ENCODE measurements at places on chromosomes 3 and 15.

GRCh38 chr15:45378913-45379262 is 544 bp upstream of the GATM start:
- H3K27ac ChIP-seq, result peak overlapping the region; percentile 80
- no peaks in the 10 kb centered on the region for H3K27me3 ChIP-seq
- H3K4me3 ChIP-seq, result peak overlapping the region; percentile 60
- DNase-seq, result no peak
- H3K36me3 ChIP-seq, result no peaks in the 10 kb centered on the region

GRCh38 chr15:67083135-67083762 is 17.8 kb downstream of the SMAD3 start:
- no peak overlapping the region for H3K4me3 ChIP-seq
- H3K36me3 ChIP-seq, result no peaks in the 10 kb centered on the region
- no peak overlapping the region for H3K27ac ChIP-seq

DNA sequence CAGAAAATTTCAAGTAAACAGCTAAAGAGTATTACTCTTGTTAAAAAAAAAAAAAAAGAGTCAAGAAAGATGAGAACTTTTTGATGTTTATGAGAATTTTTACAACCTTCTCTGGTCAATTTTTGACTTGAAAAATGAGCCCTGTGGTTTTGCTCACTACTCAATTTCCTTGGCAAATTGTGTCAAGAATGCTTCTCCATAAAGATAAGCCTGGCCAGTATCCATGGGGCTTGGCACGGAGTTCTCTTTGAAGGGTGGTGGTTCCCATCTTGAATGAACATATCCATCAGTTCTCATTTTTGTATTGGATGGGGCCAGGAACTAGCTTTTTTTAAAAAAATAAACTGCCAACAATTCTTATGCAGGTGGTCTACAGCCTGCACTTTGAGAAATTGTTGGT is 179.9 kb downstream of the RYR3 start:
- H3K4me1 ChIP-seq, result no peaks in the 10 kb centered on the region
- no peak overlapping the region for H3K27ac ChIP-seq

GRCh38 chr3:153973722-153974265 is 147.4 kb upstream of the ARHGEF26 start:
- H3K27me3 ChIP-seq, result no peaks in the 10 kb centered on the region
- H3K27ac ChIP-seq, result no peak overlapping the region
- H3K4me3 ChIP-seq, result no peak overlapping the region
- DNase-seq, result no peak
- no peaks in the 10 kb centered on the region for H3K4me1 ChIP-seq

- no peak for DNase-seq
- H3K27me3 ChIP-seq, result no peaks in the 10 kb centered on the region
- H3K4me1 ChIP-seq, result no peaks in the 10 kb centered on the region
- no peaks in the 10 kb centered on the region for H3K36me3 ChIP-seq
These were observed 35.3 kb upstream of the ABHD10 start for GRCh38 chr3:111943533-111943932.

DNA sequence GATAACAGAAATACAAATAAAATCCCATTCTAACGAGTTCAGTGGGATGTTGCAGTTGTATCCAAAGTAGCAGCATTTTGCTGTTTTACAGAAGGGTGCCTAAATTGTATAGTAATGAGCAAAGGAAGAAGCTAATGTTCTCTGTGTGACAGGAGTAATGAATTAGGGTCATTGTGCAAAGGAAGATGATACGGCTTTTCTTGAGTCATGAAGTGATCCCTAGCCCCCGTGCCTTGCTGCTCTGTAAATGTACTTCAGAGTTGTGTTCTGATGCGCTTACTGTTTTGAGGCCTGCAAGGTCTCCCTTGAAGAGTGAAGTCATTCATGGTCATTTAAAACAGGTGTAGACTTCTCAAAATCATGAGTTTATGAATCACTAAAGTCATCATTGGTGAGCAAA is 37.9 kb downstream of the ATP1B3 start:
- no peak for DNase-seq

- H3K4me3 ChIP-seq, result peak overlapping the region; percentile 95
- H3K27me3 ChIP-seq, result no peaks in the 10 kb centered on the region
- peaks cover 35% of the 10 kb centered on the region for H3K4me1 ChIP-seq
- peak overlapping the region; percentile 36 for H3K27ac ChIP-seq
- H3K36me3 ChIP-seq, result no peaks in the 10 kb centered on the region
- DNase-seq, result no peak
These were observed 1.8 kb downstream of the STAG1 start for GRCh38 chr3:136750209-136750896.

DNA sequence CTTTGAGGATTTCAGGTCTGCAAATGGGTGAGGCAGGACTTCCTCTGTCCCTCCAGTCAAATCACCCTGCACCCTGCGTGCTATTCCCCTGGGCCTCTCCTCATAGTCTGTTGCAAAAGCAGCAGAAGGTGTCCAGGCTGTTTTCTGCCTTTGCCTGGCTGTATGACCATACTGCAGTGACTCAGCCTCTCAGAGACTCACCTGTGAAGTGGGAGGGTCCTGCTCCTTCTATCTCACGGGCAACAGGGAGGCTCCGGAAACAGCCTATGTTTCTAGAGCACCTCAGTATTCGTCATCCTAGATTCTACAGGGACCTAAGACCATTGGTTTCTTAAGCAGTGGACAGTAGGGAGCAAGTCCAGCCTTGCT is 216.4 kb downstream of the TLE3 start:
- no peak overlapping the region for H3K27ac ChIP-seq
- no peaks in the 10 kb centered on the region for H3K4me1 ChIP-seq
- no peaks in the 10 kb centered on the region for H3K36me3 ChIP-seq
- no peak for DNase-seq
- H3K27me3 ChIP-seq, result no peaks in the 10 kb centered on the region
- no peak overlapping the region for H3K4me3 ChIP-seq

- H3K36me3 ChIP-seq, result no peaks in the 10 kb centered on the region
- H3K27ac ChIP-seq, result no peak overlapping the region
- H3K4me1 ChIP-seq, result no peaks in the 10 kb centered on the region
- no peak overlapping the region for H3K4me3 ChIP-seq
These were observed 212.4 kb upstream of the ZBTB20 start for GRCh38 chr3:115359536-115359935.

GRCh38 chr3:47852604-47853602 is 50.0 kb downstream of the DHX30 start:
- H3K27ac ChIP-seq, result no peak overlapping the region
- no peak overlapping the region for H3K4me3 ChIP-seq
- peaks cover 95% of the 10 kb centered on the region for H3K36me3 ChIP-seq
- H3K27me3 ChIP-seq, result no peaks in the 10 kb centered on the region

GRCh38 chr3:167837466-167837865 is 101.9 kb downstream of the SERPINI1 start:
- no peak for DNase-seq
- no peak overlapping the region for H3K4me3 ChIP-seq
- H3K27me3 ChIP-seq, result no peaks in the 10 kb centered on the region
- H3K27ac ChIP-seq, result no peak overlapping the region
- H3K36me3 ChIP-seq, result no peaks in the 10 kb centered on the region
- H3K4me1 ChIP-seq, result no peaks in the 10 kb centered on the region

GRCh38 chr3:73964818-73965217 is 340.1 kb upstream of the PDZRN3 start:
- no peak overlapping the region for H3K27ac ChIP-seq
- no peak overlapping the region for H3K4me3 ChIP-seq
- no peaks in the 10 kb centered on the region for H3K27me3 ChIP-seq
- DNase-seq, result no peak
- H3K4me1 ChIP-seq, result no peaks in the 10 kb centered on the region

- H3K27me3 ChIP-seq, result no peaks in the 10 kb centered on the region
- no peak for DNase-seq
- no peak overlapping the region for H3K4me3 ChIP-seq
- H3K36me3 ChIP-seq, result no peaks in the 10 kb centered on the region
- no peak overlapping the region for H3K27ac ChIP-seq
- peaks cover 5% of the 10 kb centered on the region for H3K4me1 ChIP-seq
These were observed 5.4 kb downstream of the MAPKBP1 start for GRCh38 chr15:41779662-41780157.

- DNase-seq, result no peak
- no peaks in the 10 kb centered on the region for H3K27me3 ChIP-seq
- H3K4me1 ChIP-seq, result no peaks in the 10 kb centered on the region
- H3K4me3 ChIP-seq, result no peak overlapping the region
These were observed 1025.6 kb downstream of the NSUN3 start for GRCh38 chr3:95088464-95088863.

- no peak for DNase-seq
- no peaks in the 10 kb centered on the region for H3K27me3 ChIP-seq
- H3K4me3 ChIP-seq, result no peak overlapping the region
- H3K27ac ChIP-seq, result no peak overlapping the region
- H3K36me3 ChIP-seq, result no peaks in the 10 kb centered on the region
These were observed 294.0 kb upstream of the TBC1D5 start for GRCh38 chr3:18036450-18036815.

DNA sequence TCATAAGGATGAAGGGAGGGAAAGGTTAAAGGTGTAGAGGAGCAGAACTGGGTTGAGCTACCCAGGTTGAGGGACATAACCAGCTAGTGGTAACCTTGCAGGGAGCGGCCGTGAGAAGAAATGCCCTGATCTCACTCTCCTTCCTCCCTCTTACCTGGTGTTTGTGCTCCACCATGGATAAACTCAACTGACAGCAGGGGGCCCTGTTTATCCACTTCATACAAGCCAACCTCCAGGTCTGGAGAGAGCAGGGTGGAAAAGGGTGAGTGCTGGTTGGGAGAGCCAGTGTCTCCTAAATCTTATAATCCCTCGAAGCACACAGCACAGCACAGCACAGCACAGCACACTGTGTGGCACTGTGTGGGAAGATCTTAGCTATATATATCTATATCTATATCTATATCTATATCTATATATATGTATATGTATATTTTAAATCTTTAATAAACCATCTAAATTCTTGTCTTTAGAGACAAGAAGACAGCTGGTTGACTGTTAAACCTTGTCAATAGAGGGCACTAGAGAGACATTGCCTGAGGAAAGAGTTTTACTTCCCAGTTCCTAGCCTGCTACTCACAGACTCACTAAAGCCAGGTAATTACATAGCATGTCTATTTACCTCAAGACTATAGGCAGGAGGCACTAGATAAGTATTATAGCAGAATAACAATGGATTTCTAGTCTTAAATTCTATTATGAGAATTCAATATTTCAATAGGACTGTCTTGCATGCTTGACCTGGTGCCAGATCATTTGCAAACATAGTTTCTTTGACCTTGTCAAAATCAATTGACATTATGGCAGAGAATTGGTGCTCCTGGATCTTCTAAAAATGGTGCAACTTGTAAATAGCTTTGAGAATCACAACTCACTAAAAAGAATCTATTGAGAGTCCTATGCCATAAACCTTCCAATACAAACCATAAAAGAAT is 21.7 kb upstream of the FMN1 start:
- H3K27me3 ChIP-seq, result no peaks in the 10 kb centered on the region
- H3K4me3 ChIP-seq, result no peak overlapping the region
- H3K36me3 ChIP-seq, result no peaks in the 10 kb centered on the region
- no peaks in the 10 kb centered on the region for H3K4me1 ChIP-seq
- no peak overlapping the region for H3K27ac ChIP-seq
- DNase-seq, result no peak

GRCh38 chr15:100141311-100142001 is 200.3 kb downstream of the ADAMTS17 start:
- H3K27me3 ChIP-seq, result no peaks in the 10 kb centered on the region
- no peak for DNase-seq
- H3K4me1 ChIP-seq, result peaks cover 7% of the 10 kb centered on the region
- no peaks in the 10 kb centered on the region for H3K36me3 ChIP-seq

DNA sequence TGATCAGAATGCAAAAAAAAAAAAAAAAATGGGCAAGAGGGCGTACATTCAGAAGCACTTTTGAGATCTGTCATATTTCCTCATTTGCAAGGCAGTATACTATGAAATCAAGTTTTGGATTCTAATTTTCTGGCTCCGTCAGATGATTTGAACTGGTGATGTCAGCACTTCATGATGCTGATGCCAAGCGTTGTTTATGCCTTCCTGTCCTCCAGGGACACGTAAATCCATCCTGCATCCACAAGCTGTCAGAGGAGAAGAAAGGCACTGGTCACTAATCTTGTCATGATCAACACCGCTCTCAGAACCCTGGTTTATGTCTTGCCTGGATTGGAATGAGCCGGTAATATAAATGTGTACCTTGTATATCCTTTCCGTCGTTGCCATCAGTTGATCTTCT is 152.1 kb upstream of the EPHA3 start:
- H3K4me1 ChIP-seq, result no peaks in the 10 kb centered on the region
- no peak overlapping the region for H3K27ac ChIP-seq
- H3K27me3 ChIP-seq, result no peaks in the 10 kb centered on the region
- no peak overlapping the region for H3K4me3 ChIP-seq
- DNase-seq, result no peak

GRCh38 chr15:96888764-96889163 is 558.3 kb downstream of the NR2F2 start:
- no peaks in the 10 kb centered on the region for H3K4me1 ChIP-seq
- no peak overlapping the region for H3K4me3 ChIP-seq
- H3K36me3 ChIP-seq, result no peaks in the 10 kb centered on the region
- H3K27ac ChIP-seq, result no peak overlapping the region
- H3K27me3 ChIP-seq, result no peaks in the 10 kb centered on the region

DNA sequence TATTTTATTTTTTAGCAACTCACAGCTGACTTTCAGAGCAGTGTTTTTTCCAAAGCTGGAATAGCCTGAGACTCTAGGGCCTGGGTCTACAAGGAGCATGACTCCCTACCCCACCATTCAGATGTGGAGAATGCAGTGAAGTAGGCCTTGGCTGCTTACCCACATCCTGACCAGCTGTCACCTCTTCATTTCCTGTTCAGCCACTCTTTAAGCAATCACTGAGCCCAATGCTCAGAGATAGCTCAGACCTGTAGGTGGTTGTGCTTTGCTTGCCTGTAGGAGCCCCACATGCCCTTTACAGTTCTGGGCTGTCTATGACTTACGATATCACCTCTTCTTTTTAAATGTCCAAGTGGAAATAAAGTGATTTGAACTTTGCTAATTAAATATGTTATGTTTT is 148.1 kb downstream of the NEK11 start:
- no peak overlapping the region for H3K27ac ChIP-seq
- no peak overlapping the region for H3K4me3 ChIP-seq
- no peaks in the 10 kb centered on the region for H3K36me3 ChIP-seq

GRCh38 chr3:21642433-21642832 is 108.6 kb downstream of the ZNF385D start:
- H3K4me3 ChIP-seq, result no peak overlapping the region
- no peaks in the 10 kb centered on the region for H3K36me3 ChIP-seq
- no peaks in the 10 kb centered on the region for H3K27me3 ChIP-seq

- no peaks in the 10 kb centered on the region for H3K27me3 ChIP-seq
- H3K36me3 ChIP-seq, result no peaks in the 10 kb centered on the region
- no peaks in the 10 kb centered on the region for H3K4me1 ChIP-seq
- no peak for DNase-seq
These were observed 18.7 kb downstream of the ZNF80 start for GRCh38 chr3:114218578-114219185.

DNA sequence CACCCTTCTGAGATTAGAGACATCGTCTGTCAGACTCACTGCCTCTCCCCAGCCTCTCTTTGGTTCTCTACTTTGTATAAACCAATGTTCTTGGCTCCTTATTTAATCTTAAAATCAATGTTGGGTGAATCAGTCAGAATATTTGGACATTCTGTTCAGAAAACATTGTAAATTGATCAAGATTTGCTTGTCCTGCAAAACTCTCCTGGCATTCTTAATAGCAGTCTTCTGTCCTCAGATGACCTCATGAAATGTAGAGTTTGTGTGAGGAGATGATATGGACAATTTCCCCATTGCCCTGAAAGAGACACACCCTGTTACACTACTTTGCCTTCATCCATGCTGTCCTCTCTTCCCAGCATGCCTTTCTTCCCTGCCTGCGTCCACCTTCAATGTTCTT is 33.6 kb downstream of the CD200R1L start:
- no peak overlapping the region for H3K27ac ChIP-seq
- H3K4me1 ChIP-seq, result peaks cover 3% of the 10 kb centered on the region
- no peak overlapping the region for H3K4me3 ChIP-seq
- no peak for DNase-seq
- H3K36me3 ChIP-seq, result no peaks in the 10 kb centered on the region
- H3K27me3 ChIP-seq, result no peaks in the 10 kb centered on the region

Measured in Peyer's patch (tissue), 4 donors.